Muscle of arm (tissue), 14 donors: ENCODE measurements at places on chromosomes 16 and 17.

DNA sequence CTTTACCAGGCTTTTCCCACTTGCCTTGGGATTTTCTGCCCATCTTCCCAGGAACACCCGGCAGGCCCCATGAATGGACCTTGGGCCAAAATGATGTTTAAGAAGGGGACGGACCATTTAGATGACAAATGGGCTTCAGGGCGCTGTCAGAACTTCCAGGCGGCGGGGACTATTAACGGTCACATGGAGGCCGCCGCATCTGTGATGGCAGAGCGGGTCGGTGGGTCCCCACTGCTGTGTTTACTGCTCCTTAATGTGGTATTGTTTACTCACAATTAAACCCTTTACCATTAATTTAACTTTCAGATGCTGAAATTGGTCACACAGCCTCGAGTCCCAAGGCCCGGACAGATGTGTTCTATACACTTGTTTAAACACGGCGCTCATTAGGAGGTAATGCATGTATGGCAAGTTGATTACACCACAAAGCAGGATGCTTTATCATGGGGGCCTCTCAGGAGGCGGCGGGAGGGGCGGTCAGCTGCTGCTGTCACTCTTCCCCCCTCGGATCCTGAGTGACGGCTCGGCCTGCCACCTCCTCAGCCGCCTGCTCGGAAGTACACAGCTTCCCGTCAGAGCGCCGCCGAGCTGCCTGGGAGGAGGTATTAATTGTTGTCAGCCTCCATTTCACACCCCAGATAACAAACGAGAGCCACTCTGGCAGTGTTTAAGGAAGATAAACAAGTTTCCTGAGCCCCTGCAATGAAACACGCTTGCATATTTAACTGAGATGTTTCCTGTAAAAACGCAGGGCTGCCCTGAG, 83.9 kb upstream of the IRX3 start:
- no peak for DNase-seq

- no peak for DNase-seq
These were observed 3.8 kb upstream of the HOXB2 start for GRCh38 chr17:48548523-48549280.

GRCh38 chr16:47359478-47359877, 101.4 kb downstream of the ITFG1 start:
- no peak for DNase-seq

- DNase-seq = no peak
These were observed 737 bp downstream of the CANT1 start for GRCh38 chr17:79008666-79009387.

- no peak for DNase-seq
These were observed 319.2 kb downstream of the PHKB start for GRCh38 chr16:47780213-47780875.

DNA sequence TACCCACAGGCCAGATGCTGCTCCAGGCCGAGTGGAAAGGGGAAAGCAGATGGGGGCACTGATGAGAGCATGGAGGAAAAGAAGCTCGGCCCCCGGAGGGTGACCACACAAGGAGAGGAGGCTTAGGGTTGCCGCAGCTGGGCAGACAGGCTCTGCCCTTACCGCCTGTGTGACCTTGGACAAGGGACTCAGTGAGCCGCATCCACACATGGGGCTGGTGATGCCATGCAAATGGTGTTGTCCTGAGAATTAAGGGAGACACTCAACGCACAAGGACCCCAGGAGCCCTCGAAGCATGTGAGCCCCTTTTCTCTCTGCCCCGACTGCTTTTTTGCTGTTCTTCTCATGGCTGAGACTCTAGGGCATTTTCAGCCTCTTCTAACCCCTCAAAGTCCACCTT, 61.0 kb downstream of the PLXDC1 start:
- DNase-seq = no peak

DNA sequence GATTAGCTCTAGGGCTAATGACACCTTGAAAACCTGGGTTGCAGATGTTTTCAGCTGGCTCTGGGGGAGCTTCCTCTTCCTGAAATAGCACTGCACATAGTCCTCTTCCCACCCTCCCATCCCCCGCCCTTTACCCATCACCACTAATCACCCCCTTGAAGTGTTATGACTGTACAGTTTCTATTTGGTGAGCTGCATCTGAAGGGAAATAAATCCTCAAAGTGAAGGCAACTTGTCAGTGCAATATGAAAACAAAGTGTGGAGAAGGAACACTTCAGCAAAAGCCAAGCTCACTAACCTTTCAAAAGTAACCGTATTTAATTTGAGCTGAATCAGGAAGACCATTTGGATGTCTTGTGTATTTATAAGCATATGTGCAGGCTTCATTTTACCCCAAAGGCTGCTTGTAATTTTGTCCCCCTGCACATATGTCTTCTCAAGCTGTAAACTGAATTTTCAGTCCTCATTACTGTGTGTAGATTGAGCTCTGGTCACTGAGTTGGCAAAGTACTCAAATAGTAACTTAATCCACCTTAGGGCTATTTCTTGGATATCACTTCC, 44.1 kb upstream of the CA10 start:
- DNase-seq = no peak

DNA sequence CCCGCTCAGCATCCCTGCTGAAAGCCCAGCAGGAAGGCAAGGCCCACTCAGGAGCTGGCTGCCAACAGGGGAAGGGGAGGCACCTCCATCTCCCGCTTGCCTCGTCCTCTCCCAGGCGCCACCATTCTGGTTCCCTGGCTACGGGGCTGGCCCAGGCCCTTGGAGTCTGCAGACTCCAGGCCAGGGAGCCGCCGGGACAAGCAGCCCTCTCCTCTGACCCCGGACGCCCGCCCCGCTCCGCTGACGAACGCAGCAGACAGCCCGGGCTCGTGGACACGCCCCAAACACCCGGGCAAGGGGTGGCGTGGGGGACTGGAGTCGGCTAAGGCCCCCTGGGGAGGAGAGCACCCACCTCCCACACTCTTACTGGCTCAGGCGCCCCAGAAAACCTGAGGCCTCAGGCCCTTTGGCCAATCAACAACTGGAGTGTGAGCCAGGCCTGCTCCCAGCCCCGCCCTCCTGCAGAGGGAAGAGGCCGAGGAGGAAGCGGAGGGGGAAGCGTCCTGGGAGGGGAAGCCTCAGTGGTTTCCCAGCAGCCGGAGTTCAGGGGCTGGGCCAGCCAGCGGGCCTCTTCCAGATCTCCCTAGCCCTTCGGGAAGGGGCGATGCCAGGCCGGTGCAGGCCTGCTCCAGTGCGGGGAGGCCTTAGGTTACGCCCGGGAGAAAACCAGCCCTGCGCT, 4.2 kb downstream of the MNT start:
- peak; percentile 89 for DNase-seq

GRCh38 chr16:82460766-82461165, 166.0 kb upstream of the CDH13 start:
- no peak for DNase-seq

DNA sequence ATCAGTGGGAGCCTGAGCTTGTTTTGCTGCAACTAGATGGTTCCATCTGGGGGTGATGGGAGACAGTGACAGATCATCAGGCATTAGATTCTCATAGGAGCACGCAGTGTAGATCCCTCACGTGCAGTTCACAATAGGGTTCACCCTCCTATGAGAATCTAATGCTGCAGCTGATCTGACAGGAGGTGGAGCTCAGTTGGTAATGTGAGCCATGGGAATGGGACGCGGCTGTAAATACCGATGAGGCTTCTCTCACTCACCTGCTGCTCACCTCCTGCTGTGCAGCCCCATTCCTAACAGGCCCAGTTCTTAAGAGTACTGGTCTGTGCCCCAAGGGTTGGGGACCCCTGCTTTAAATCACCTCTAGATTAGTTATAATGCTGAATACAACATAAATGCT, 137.5 kb upstream of the PLEKHM1 start:
- no peak for DNase-seq

- DNase-seq = no peak
These were observed 90.4 kb downstream of the PARN start for GRCh38 chr16:14539631-14540030.

GRCh38 chr17:51536627-51537026, 276.3 kb downstream of the UTP18 start:
- DNase-seq = no peak

DNA sequence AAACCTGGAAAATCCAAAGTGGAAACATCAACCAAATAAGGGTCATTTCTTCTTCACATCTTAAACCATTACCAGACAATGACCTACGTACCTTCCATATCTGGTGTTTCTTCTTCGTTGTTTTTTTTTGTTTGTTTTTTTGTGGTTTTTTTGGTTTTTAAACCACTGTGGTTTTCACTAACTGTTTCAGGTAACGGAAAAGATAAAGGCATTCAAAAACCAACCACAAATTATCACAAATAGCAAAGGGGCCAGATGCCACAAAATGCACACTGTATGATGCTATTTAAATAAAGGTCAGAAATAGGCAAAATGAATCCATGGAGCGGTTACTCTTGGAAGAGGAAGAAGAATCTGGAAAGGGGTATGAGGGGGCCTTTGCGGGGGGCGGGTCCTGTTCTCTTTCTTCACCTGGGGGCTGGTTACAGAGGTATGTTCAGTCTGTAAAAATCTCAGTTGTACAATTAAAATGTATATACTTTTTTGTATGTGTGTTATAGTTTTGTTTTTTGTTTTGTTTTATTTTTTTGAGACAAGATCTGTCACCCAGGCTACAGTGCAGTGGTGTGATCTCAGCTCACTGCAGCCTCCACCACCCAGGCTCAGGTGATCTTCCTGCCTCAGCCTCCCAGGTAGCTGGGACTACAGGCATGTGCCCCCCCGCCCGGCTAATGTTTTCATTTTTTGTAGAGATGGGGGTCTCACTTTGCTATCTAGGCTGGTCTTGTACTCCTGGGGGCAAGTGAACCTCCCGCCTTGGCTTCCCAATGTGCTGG, 29.6 kb downstream of the LITAF start:
- DNase-seq = no peak

GRCh38 chr16:77584205-77584859, 138.0 kb upstream of the NUDT7 start:
- peak; percentile 44 for DNase-seq

DNA sequence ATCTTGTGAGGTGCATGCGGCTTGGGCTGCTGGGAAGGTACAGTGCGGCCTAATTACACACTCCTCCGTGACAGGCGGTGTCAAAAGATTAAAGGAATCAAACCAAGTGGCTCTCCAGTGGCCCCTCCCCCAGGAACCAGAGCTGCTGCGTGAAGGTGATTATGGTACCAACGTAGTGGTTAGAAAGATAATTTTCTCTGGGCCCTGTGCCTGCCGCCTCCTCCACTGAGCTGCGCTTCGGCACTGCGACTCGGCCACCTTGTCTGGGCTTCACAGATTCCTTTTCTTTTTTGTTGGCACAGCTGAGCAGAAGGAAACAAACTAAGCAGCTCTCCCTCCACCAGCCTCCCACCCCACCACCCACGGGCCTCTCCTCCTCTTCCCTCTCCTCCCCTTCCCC, 113.2 kb upstream of the SDK2 start:
- no peak for DNase-seq

GRCh38 chr16:50208460-50208931, 55.4 kb downstream of the TENT4B start:
- no peak for DNase-seq

DNA sequence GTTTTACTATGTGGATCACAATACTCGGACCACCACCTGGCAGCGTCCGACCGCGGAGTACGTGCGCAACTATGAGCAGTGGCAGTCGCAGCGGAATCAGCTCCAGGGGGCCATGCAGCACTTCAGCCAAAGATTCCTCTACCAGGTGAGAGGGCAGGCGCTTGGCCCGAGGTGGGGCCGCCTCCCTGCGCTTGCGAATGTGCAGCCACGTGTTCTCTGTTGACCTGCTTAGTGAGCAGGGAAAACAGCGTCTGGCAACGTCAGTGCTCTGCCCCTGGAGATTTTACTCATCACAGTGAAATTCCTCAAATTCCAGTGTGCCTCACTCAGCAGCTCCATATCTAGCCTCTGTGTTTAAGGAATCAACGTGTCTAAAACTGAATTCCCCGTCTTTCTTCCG, 33.4 kb upstream of the CLEC18A start:
- DNase-seq = no peak

DNA sequence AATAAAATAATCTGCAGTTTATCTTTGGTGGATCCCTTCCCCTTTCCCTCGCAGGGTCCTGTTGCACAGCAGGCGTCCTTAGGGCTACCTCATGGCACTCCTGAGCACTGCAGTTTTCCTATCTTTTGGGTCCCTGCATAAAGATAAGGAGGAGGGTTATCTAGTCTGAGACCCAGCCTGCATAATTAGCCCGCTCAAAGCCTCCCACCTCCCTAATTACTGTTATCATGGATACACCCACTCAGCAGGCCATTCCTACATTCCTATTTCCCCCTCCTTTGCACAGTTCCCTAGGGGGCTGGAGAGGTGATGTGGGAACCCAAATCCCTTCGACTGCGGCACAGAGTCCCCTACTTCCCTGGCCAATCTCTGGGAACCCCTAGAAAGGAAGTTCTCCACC, 5.1 kb upstream of the CLUH start:
- no peak for DNase-seq

DNA sequence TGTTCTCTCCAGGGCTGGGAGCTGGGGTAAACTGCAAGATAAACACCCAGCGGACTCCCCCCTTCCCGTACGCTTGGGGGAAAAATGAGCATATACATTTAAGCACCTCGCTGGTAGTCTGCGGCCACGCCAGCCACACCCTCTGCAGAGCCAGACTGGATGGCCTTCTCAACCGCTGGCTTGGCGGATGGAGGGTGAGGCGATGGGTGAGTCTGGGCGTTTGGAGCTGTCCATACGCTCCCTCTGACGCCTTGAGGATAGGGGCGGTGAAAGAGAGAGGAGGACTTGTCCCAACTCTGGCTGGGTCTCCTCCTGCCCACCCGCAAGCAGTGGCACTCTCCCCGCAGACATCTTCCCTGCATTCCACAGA, 1.0 kb downstream of the ITGA3 start:
- no peak for DNase-seq

DNA sequence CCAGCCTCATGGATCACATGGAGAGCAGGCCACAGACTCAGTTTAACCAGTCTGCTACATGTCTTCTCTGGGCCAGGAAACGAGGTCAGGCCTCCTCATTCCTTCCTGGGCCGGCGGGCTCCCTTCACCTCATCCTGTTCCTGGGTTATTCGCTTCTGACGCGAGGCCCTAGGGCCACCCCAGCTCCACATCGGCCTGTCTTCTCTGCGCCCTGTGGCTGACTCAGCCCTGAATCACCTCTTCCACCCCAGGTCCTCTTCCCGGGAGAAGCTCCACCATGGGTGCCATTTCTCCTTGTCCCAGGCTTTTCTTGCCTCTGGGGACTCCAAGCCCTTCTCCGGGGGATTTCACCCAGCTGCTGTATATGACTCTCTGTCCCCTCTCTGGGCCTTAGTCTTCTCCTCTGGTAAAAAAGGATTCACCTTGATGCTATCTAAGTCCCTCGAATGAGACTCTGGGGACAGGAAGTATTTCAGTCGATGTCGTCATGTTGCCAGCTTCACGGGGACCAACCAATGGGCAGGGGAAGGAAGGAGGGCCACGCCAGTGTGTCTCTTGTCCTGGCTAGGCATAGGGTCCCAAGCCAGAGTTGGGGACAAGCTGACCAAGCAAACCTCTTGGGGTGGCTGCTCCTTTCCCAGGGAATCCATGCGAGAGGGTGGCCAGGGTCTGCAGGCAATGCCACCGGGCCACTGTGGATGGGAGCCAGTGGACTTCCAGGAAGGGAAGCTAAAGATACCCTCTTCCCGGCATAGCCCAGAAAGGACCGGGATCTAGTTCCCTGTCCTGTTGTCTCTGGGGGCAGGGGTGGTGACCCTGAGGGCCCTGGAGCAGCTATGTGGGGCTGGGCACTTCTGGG, 58.7 kb downstream of the SOCS3 start:
- DNase-seq = no peak
